ENCODE measurements at places on chromosomes 6 and 20.

GRCh38 chr6:160041608-160042007 is 72.7 kb downstream of the IGF2R start:
- no peak for DNase-seq

- no peak for DNase-seq
These were observed 77.6 kb downstream of the HUS1B start for GRCh38 chr6:579339-579738.

- no peak for DNase-seq
These were observed 340.6 kb upstream of the SASH1 start for GRCh38 chr6:148001844-148002642.

GRCh38 chr6:111973118-111973761 is 80.7 kb upstream of the CCN6 start:
- peak; percentile 30 for DNase-seq

DNA sequence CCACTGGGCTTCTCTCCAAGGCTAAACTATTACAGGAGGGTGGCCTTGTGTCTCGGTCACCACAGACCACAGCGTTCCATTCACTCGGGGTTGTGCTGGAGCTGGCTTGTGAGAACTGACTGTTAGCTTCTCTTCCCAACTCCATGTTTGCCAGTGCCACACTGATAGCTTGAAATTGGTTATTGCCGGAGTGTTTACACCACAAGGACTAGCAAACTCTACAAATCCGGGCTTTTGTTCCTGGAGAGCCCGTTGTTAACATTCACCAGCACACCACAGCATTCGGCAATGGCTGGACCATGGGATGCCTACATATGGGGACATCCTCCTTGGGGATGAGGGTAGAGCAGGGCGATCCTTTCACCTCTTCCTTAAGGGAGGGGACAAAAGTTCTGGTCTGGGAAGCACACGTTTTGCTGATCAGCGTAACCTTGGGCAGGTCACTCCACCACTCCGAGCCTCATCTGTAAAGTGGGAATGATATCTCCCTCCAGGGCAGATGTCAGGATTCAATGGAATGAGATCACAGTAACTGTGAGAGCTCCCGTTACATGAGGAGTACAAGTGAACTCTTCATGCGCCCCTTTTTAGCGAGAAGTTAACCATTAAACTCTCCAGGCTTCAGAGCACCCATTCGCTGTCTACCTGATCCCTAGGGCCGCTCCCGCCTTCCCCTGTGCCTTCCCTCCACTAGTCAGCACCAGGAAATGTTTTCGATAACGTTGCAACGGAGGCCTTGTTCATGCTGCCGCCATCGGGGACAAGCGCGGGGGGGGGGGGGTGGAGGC is 41.7 kb upstream of the TTPAL start:
- no peak for DNase-seq

DNA sequence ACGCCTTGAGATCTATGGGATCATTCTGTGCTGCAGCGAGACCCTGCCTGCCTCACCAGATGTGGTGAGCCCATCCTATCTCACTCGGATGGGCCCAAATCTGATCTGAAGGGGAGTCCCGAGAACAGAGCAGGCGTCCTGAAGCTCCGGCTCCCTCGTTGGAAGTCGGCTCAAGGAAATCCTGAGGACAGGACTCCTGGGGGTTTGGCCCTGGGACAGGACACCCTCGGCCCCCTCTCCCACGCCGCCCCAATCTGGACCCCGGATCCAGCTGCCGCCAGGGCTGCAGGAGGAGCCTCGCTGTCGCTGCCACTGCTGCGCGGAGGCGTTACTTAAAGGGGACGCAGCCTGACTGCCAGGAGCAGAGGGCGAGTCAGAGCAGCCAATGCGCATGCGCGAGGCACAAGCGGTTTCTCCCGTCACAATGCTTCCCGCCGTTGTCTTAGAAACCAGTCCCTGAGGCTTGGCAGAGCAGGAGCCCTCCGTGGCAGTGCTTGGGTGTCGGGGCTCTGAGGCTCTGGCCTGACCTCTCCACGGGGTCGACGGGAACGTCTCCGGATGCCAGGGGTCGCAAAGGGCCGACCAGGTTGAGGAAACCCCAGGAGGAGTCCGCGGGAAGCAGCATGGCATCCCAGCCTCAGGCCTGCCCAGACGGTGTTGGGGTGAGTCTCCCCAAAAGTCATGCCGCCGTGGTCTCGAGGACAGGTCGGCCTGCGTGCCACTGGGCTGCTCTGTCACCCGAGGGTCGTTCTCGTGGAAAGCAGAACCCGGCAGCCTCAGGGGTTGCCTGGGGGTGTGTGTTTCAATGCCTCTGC is 1567.8 kb upstream of the DEFB115 start:
- DNase-seq, result peak; percentile 7

DNA sequence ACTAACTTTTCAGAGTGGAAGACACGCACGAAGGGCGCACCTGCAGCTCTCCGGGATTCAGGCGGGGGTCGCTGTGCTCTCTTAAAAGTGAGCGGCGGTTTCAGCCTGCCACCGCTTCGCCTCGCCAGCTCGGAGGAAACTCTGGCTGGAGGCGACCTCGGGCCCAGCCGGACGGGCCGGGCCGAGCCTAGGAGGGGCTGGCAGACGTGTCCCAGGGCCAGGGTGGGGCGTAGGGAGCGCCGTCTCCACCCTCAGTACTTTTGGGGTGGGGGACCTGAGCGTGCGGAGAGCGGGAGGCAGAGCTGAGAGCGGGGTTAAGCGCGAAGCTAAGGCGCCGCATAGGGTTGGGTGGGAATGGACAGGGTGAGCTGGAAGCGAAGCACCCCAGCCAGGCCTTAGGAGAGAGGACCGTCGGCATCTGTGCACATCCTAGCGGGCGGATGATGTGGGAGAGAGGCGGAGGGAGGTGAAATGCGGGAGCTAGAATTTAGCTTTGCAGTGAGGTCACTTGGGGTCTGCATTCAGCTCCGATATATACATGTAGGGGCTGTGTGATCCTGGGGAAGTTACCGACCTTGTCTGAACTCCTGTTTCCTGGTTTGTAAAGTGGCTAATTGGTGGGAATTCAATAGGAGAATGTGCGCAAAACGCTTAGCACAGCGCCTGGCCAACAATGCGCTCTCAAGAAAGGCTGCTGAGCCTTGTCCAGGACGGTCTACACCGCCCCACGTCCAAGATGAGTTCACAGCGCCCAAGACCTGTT is 6.5 kb upstream of the TFAP2A start:
- DNase-seq, result no peak

- no peak for DNase-seq
These were observed 42.1 kb upstream of the HLA-E start for GRCh38 chr6:30447237-30447636.

DNA sequence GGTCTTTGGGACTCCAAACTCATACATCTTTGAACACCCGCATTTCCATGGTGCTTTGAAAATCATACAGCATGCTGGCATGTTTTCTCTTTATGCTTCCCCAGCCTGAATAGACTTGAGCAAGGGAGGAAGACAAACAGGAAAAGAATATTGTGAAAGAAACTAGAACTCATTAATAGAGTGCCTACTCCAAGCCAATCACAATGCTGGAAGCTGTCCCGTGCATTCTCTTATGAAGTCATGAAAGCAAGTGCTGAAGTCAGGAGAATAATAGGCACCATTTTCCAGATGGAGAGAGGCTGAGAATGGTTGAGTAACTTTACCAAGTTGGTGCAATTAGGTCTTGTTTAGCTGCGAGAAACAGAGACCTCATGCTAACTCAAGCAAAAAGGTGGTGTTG is 102.5 kb upstream of the PTPRT start:
- no peak for DNase-seq

GRCh38 chr6:21730533-21730932 is 137.0 kb downstream of the SOX4 start:
- no peak for DNase-seq

- no peak for DNase-seq
These were observed 29.5 kb downstream of the TOP1 start for GRCh38 chr20:41057999-41058673.

- DNase-seq, result no peak
These were observed 86.0 kb downstream of the SLC16A10 start for GRCh38 chr6:111173341-111173740.

- DNase-seq, result no peak
These were observed 66.7 kb upstream of the SAMD5 start for GRCh38 chr6:147441751-147442150.

DNA sequence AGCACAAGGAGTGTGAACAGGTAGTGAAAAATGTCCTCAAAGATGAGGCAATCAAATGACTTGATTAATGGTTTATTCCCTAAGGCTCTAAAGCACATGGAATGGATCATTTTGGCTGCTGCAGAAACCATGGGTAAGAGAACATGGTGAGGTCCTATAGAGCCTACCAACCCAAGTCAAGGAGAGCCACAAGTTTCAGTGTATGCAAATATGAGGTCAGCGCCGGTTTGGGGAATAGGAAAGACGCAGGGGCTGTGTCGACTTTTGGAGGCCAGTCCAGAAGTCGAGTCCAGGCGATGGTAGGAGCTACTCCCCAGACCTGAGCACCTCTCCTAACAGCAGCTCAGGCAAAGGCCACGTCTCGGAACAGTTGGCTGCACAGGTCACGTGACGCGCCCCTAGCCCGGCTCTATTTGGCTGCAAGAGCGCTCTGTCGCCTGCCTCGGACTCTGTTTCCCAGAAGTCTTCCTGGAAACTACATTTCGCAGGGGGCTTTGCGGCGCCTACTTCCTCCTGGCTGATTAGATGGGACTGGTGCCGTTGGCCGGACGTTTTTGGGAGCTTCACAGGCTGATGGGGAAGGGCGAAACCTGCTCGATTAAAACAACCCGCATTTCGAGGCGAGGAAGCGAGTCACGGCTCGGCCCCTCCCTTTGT is 74.4 kb upstream of the CHD6 start:
- peak; percentile 28 for DNase-seq

GRCh38 chr6:125850361-125850760 is 59.6 kb downstream of the NCOA7 start:
- DNase-seq, result no peak

DNA sequence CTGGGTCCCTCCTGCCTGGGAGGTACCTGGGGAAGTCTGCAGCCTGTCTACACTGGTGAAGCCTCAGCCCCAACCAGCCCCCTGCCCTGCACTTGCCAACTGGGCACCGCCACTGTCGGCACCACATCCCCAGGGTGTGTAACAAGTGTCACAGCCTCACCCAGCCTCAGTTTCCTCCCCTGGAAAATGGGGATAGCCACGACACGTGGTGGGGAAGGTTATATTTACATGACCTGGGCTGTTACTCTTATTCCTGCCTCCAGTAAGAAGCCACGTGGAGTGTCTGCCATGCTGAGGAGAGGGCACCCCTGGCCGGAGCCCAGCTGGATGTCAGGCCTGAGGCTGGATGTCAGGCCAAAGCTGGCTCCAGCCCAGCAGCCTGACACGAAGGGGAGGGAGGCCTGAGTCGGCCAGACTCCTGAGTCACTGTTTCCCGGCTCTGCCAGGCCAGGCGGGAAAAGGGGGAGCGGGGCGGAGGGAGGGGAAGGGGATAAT is 44.9 kb downstream of the SNAI1 start:
- no peak for DNase-seq

GRCh38 chr20:47357296-47358038 is 968 bp upstream of the ZMYND8 start:
- peak; percentile 31 for DNase-seq

GRCh38 chr6:18269253-18269652 is 4.9 kb upstream of the DEK start:
- no peak for DNase-seq

DNA sequence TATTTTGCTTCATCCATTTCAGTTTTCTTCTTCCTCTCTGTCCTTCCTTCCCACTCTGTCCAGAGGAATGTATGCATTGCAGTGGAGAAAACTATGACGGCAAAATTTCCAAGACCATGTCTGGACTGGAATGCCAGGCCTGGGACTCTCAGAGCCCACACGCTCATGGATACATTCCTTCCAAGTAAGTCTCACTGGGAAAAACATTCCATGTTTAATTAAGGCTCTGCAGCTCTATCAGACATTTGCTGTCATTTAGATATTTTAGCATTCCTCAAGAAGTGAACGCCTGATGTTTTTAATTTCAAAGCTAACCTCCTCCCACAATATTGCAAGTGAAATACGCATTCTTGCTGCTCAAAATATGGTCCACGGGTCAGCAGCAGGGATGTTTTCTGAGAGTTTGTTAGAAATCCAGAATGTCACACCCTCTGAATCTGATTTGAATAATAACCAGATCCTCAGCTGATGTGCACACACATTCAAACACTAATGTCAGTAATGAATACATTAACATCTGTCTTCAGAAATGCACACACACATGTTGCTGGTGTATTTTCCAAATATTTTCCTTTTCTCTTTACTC is 12.8 kb downstream of the PLG start:
- DNase-seq, result no peak

GRCh38 chr6:131761060-131761761 is 46.6 kb upstream of the ENPP1 start:
- DNase-seq, result no peak

DNA sequence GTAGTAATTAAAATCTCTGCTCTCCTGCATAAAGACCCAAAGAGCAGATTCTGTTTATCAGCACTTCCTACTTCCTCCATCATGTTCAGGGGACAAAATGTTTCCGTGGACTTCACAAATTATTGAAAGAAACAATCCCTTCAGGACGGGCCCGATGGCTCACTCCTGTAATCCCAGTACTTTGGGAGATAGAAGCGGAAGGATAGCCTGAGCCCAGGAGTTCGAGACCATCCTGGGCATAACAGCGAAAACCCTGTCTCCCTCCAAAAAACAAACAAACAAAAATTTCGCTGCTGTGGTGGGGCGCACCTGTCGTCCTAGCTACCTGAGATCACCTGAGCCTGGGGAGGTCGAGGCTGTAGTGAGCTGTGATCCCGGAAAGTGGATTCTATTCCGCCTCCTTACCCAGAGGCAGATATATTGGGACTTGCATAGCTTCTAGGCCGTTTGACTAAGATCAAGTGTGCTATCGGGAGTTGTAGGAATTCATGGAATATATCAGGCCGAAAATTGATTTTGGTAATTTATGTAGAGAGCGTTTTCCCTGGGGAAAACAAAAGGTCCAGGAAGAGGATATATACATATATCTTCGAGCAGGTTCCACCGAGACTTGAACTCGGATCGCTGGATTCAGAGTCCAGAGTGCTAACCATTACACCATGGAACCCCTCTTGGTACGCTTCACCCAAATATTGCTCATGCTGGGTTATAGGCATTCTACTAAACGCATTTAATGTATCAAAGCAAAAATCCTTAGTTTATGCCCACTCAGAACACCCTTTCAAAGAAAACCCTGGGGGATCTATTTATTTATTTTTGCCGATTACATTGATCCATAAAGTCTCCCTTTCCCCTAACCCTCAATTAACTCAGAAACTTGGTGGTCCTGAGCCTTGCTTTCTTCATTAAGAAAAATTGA is 74.5 kb upstream of the ZNF184 start:
- DNase-seq, result no peak

DNA sequence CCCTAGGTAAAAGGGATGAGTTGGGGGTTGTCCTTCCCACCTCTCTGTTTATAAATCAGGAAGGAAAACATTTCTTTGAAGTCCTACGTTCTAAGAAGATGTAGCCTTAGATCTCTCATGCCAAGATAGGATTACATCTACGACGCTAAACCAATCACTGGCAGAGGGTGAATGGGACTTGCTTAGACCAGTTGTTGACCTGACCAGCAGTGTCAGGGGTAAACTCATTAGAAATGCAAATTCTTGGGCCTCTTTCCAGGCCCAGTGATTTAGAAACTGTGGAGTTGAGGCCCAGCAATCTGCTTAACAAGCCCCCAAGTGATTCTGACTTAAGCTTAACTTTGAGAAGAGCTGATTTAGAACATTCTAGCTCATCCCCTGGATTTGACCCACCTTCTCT is 147.1 kb upstream of the THEMIS start:
- DNase-seq, result no peak
